ENCODE measurements at places on chromosomes 13 and 19.

GRCh38 chr13:96379967-96380366 lies 290.1 kb downstream of the HS6ST3 start:
- DNase-seq, result no peak

DNA sequence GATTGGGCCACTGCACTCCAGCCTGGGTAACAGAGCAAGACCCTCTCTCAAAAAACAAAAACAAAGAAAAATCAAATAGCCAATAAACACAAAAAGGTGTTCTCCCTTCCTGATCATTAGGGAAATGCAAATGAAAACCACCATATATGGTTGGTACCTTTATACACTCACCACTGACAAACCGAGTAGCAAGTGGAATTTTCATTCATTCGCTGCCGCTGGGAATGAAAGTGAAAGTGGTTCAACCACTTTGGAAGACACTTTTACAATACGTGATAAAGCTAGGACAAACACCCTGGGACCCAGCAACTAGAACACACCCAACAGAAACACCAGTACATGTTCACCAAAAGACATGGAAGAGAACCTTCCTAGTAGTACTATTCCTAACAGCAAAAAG lies 21.0 kb downstream of the GRIK5 start:
- no peak for DNase-seq

DNA sequence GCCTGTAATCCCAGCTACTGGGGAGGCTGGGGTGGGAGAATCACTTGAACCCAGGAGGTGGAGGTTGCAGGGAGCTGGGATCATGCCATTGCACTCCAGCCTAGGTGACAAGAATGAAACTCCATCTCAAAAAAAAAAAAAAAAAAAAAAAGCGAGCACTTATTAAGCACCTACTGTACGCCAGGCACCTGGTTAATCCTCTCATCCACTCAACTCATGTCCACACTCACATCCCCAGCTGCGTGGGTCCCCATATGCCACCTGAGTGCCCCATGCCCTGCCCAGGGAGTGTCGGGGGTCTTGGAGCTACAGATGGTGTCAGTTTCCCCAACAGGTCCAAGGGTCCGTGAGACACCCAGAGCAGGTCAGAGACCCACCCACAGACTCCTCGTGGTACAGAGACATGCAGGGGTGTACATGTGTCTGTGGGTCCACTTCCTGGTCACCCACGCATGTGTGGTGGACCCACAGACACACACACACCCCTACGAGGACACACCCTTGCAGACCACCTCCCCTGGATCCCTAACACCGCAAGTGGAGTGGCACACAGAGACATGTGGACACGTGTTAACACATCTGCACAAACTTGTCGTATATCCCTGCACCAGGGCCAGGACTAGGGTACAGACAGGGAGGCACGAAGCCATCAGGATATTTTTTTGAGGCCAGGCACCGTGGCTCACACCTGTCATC lies 3.5 kb downstream of the INSL3 start:
- no peak for DNase-seq

- no peak for DNase-seq
Observed at GRCh38 chr13:105602956-105603670, 932.3 kb downstream of the EFNB2 start.

GRCh38 chr13:32737679-32738078 lies 151.4 kb downstream of the PDS5B start:
- no peak for DNase-seq

GRCh38 chr13:97171136-97171535 lies 51.0 kb upstream of the MBNL2 start:
- DNase-seq, result no peak

GRCh38 chr13:109892101-109892500 lies 105.7 kb upstream of the IRS2 start:
- DNase-seq, result no peak

- DNase-seq, result no peak
Observed at GRCh38 chr13:28856287-28856686, 36.1 kb downstream of the MTUS2 start.
